Stimulated activated CD4-positive, alpha-beta T cell treated with anti-CD3 and anti-CD28 coated beads, Interleukin-2, amount 100 ng/mL, for 4 hours (primary cell): ENCODE measurements at places on chromosomes 12 and 14.

- no peak for DNase-seq
These were observed 802 bp downstream of the SUSD6 start for GRCh38 chr14:69612014-69612782.

DNA sequence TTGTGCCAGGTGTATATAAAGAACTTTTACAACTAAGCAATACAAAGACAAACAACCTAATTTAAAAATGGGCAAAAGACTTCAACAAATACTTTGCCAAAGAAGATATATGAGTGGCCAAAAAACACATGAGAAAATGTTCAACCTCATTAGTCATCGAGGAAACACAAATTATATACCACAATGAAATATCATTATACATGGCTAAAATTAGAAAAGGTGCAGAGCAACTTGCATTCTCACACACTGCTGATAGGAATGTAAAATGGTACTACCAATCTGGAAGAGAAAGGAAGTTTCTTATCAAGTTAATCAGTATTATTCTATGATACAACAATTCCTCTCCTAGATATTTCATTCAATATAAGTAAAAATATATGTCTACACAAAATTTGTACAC is 131.6 kb upstream of the FRMD6 start:
- no peak for DNase-seq

DNA sequence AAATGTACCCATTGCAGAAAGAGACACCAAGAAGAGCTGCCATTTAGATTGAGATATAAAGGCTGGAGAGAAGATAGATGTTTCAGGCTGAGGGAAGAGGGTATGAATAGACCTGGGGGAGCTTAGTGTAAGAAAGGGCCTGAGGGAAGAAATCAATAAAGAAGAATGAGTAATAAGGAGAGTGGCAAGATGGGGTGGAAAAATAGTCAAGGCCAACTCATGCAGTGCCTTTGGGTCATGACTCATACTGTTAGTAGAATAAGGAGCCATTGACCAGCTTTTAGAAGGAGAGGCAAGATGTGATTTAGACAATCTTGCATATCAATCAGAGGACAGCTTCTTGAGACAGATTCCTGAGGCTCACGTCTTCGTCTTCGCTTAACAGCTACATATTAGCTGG is 287.5 kb downstream of the DUSP6 start:
- no peak for DNase-seq

DNA sequence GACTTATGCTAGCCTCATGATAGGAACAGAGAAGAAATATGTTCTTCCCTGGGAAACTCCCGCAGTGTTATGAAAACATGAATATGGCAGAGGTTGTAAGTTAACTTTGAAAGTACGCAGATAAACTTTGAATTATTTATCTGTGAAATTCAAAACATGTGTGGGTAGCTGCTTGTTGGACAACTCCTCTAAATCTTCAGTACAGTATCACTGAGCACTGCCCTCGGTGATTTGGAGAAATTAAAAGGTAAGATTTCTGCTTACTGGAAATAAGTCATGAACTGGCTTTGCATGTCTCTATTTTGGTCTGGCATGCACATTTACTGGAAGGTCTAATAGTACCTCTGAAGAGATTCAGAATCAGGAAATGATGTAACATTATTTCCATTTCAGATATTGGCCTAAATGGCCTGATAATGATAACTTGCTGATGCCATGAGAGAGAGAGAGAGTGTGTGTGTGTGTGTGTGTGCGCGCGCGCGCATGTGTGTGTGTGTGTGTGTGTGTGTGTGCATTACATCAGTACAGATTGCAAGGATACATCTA is 1441.9 kb upstream of the FLRT2 start:
- DNase-seq = no peak

DNA sequence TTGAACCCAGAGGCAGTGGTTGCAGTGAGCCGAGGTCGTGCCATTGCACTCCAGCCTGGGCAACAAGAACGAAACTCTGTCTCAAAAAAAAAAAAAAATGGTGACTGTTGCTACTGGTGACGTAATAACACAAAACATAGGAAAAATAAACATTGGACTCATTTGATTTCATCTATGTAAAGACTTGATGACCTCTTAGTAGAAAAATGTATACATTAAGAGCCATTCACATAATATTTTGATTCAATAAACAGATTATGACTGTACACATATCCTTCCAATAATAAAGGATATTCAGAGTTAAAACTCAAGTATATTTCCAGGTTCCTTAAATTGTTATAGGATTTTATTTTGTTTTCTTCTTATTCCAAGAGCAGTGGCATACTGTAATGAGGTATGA is 65.7 kb upstream of the AEBP2 start:
- DNase-seq = no peak

DNA sequence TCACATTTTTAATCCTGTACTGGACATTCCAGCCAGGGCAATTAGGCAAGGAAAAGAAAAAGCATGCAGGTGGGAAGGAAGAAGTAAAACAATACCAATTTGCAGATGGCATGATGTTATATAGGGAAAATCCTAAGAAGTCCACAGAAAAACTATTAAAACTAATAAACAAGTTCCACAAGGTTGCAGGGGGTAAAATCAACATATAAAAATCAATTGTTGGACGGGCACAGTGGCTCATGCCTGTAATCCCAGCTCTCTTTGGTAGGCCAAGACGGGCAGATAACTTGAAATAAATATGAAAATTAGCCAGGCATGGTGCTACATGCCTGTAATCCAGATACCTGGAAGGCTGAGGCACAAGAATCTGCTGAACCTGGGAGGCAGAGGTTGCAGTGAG is 31.9 kb downstream of the SEC23A start:
- no peak for DNase-seq

- DNase-seq = no peak
These were observed 8.1 kb upstream of the ITPR2 start for GRCh38 chr12:26841085-26841484.

- DNase-seq = no peak
These were observed 163.2 kb downstream of the DYRK2 start for GRCh38 chr12:67811437-67812361.

- no peak for DNase-seq
These were observed 398.7 kb downstream of the BTG1 start for GRCh38 chr12:91746976-91747375.

GRCh38 chr12:100473050-100473715 is 483 bp upstream of the NR1H4 start:
- DNase-seq = no peak

DNA sequence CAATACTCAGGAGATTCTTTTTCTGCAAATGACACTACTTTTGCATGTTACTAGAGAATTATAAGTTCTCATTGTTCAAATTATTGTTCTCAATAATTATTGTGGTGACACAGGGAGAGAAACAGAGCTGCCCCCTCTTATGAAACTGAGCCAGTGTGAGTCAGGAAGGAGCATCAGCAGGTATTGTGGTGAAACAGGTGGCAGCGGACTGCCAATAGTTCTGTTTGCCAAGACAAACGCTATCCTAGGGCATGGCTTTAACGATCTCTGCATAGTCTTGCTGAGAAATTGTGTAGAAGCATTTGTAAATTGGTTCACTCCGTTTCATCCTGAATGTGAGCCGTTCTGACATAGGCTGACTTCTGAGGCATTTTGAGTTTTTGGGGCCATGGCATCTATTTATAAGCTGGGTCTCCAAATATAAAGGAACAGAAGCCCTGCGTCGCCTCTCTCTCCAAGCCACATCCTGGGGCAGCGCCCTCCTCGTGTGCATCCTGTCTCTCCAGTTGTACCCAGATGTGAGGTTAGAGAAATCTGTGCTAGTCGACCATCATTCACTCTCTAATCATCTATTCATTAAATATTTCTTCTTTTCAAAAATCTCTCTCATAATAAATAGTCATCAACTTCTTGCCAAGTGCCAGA is 15.8 kb upstream of the PPP4R4 start:
- no peak for DNase-seq

- DNase-seq = no peak
These were observed 87.8 kb upstream of the PSMC1 start for GRCh38 chr14:90168425-90169105.

- no peak for DNase-seq
These were observed 4.1 kb upstream of the FIGNL2 start for GRCh38 chr12:51852404-51853137.

DNA sequence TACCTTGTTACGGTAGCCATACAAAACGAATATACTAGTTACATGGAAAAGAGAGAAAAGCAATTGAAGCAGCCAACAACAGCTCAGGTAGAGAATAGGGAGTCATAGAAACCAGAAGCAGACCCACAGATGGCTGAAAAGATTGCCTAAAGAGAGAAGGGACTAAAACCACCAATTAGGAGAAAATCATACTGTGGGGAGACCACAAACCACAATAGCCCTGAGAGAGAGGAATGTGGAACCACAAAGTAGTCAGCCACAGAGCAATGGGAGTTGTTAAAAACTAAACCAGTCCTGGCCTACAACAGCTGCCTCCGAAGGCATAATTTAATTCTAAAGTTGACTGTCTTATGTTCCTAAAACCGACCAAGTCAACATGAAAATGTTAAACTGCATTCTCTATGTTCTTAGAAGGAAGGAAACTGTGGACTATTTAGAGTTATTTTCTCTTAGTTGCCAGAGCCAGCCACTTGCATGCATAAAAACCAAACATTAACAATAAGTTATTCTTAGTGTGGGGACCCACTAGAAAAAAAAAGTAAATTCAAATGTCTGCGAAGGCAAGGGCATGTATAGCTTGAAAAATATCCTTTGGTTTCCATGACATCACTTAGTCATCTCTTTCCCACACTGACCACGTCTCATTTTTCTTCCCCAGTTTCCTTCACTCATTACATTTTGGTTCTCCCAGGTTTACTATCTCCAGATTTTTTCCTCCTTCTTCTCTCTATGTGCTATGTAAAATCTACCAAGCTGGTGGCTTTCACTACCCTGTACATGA is 398.1 kb downstream of the NOVA1 start:
- no peak for DNase-seq

GRCh38 chr12:122951979-122952892 is 14.0 kb downstream of the ABCB9 start:
- peak; percentile 67 for DNase-seq

GRCh38 chr14:100409003-100409360 is 85.8 kb downstream of the SLC25A47 start:
- DNase-seq = no peak

- no peak for DNase-seq
These were observed 28.8 kb upstream of the INF2 start for GRCh38 chr14:104660597-104660996.
